ENCODE measurements at places on chromosomes 7 and 10. TPM values are rescaled to one million over a fixed set of nuclear protein-coding genes. Genes with fewer than 3 reads are reported as not detected.

The HSPA12A gene
- total RNA-seq = 9.1 TPM

The MSMB gene
- total RNA-seq = not detected

The ASZ1 gene
- 0.39 TPM for total RNA-seq

The OR2A1 gene
- total RNA-seq = not detected

The KEL gene
- total RNA-seq = 0.58 TPM

The C7orf33 gene
- not detected for total RNA-seq

The PDLIM1 gene
- total RNA-seq = 176 TPM

DNA sequence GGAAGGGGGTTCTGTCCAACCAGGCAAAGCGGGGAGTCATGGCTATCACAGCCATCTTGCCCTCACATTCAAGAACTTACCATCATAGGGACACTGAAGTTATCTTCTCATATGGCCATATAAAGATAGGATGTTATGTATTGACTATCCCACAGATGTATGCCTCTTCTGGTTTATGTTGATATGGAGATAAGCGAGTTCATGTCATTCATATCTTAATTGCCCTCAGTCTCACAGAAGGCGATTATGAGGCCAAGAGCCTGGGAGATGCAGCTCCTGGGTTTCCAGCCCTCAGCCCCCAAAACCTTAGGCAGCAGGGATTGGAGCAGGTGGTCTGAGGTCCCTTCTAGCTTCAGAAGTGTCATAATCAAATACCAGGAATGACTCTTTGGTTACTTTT lies 8.5 kb upstream of the ANKRD61 start:
- no peaks in the 10 kb centered on the region for H3K27me3 ChIP-seq
- no peak overlapping the region for H3K4me3 ChIP-seq
- no peak for DNase-seq
- H3K4me1 ChIP-seq = peaks cover 26% of the 10 kb centered on the region

GRCh38 chr10:31319602-31320549 lies 860 bp downstream of the ZEB1 start:
- no peaks in the 10 kb centered on the region for H3K36me3 ChIP-seq

GRCh38 chr10:103839872-103840739 lies 15.3 kb downstream of the SH3PXD2A start:
- no peak overlapping the region for H3K4me3 ChIP-seq
- DNase-seq = peak; percentile 80
- H3K36me3 ChIP-seq = no peaks in the 10 kb centered on the region

DNA sequence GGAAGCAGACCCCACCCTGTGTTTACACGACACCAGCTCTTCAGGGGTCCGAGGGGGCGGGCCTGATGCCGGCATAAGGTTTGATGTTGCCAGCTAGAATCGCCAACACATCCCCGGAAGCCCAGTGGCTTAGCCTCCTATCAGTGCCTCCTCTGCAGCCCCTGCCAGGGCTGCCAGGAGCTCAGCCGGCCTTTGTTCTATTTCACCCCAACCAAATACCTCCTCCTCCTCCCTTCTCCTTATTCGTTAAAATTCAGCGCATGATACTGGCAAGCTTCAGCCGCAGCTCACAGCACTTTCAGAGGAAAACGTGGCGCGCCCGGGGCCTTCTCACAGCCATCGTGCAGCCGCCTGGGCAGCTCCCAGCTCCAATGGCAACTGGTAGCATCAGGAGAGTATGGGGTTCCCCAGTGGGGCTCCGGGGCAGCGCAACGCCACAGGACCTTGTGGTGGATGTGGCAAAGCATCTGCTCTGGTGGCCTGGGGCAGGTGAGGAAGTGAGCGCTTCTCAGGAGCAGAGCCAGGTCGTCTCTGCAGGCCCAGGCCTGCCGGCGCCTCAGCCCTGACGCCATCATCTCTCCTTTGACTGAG lies 176.4 kb upstream of the RHEB start:
- no peak overlapping the region for H3K4me3 ChIP-seq
- no peaks in the 10 kb centered on the region for H3K27me3 ChIP-seq
- H3K4me1 ChIP-seq = no peaks in the 10 kb centered on the region
- no peaks in the 10 kb centered on the region for H3K36me3 ChIP-seq
- no peak overlapping the region for H3K27ac ChIP-seq

GRCh38 chr7:3950249-3950648 lies 649.2 kb downstream of the SDK1 start:
- no peaks in the 10 kb centered on the region for H3K4me1 ChIP-seq
- no peak for DNase-seq
- H3K27me3 ChIP-seq = peaks cover 4% of the 10 kb centered on the region

DNA sequence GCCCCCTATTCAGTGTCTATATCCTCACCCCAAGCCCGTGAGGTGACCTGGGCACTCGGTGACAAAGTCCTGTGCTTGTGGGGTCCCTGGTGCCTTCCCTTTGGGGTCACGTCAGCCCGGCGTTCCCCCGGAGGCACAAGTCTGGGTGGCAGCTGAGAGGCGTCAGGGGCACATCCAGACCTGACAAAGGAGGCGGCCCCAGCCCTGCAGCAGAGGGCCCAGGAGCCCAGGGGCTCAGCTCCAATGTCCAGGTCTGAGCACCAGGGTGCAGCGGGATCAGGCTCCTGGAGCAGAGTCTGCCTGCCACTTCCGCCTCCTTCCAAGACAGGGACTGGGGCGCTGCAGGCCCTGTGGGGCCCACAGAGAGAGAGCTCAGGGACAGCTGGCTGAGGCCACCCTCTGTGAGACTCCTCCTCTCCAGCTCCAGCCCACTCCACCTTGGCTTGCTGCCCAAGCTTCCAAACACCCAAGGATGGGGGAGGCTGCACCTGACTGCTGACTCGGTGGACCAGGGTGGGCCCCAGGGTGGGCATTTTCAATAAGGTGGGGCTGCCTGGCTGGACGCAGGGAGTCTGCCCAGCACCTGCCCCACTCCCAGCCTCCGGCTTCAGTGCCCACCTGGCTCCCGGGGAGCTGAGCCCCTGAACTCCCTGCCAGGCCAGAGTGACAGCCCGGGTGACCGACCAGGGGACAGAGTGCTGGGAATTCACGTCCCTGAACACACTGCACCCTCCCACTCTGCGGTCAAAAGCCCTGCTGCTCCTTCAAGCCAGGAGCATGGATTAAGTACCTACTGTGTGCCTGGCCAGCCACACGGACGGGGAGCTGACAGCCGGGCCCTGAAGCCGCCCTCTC lies 1.0 kb upstream of the KNDC1 start:
- H3K27me3 ChIP-seq = peaks cover 5% of the 10 kb centered on the region
- H3K27ac ChIP-seq = no peak overlapping the region
- DNase-seq = peak; percentile 71
- no peaks in the 10 kb centered on the region for H3K36me3 ChIP-seq
- H3K4me1 ChIP-seq = no peaks in the 10 kb centered on the region
- no peak overlapping the region for H3K4me3 ChIP-seq

- DNase-seq = no peak
- H3K27me3 ChIP-seq = no peaks in the 10 kb centered on the region
- no peaks in the 10 kb centered on the region for H3K4me1 ChIP-seq
- H3K4me3 ChIP-seq = no peak overlapping the region
Measured at GRCh38 chr10:16439295-16439694, 2.5 kb downstream of the PTER start.

- no peak overlapping the region for H3K27ac ChIP-seq
- H3K27me3 ChIP-seq = no peaks in the 10 kb centered on the region
- H3K36me3 ChIP-seq = no peaks in the 10 kb centered on the region
- no peak overlapping the region for H3K4me3 ChIP-seq
Measured at GRCh38 chr7:12866207-12866606, 178.8 kb downstream of the ARL4A start.
